Muscle of leg (tissue), 16 donors: ENCODE measurements at places on chromosomes 2 and 18. TPM values are rescaled to one million over a fixed set of nuclear protein-coding genes. Genes with fewer than 3 reads are reported as not detected.

DNA sequence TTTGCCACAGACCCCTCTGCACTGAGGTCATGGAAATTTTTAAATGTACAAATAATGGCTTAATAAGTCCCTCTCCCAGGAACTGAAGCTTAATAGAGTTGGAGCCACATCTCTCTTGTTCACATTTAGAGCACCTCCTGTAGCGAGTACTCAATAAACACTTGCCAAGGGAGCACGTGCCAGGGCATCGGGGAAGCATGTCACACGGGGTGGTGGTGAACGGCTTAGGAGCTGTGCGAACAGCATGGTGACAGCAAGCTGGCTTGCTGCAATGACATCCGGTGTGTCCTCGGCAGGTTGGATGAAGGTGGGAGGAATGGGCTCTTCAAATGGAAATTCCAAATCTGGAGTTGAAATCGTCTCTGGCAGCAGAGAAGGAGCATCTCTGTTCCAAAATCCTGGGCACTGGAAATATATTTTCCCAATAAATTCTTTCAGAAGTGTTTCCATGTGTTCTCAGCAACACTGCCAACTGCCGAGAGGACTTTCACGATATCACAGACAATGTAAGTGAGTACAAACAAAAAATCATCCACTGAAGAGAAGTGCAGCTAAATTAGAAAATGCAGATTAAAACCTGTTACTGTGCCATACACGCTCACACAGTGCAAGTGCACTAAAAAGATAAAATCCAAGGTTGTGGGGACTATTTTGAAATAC lies 74.1 kb downstream of the GALR1 start:
- H3K27ac ChIP-seq = no peak overlapping the region
- no peak overlapping the region for H3K4me3 ChIP-seq
- peaks cover 3% of the 10 kb centered on the region for H3K4me1 ChIP-seq
- peak; percentile 54 for DNase-seq
- no peaks in the 10 kb centered on the region for H3K36me3 ChIP-seq
- no peaks in the 10 kb centered on the region for H3K27me3 ChIP-seq

DNA sequence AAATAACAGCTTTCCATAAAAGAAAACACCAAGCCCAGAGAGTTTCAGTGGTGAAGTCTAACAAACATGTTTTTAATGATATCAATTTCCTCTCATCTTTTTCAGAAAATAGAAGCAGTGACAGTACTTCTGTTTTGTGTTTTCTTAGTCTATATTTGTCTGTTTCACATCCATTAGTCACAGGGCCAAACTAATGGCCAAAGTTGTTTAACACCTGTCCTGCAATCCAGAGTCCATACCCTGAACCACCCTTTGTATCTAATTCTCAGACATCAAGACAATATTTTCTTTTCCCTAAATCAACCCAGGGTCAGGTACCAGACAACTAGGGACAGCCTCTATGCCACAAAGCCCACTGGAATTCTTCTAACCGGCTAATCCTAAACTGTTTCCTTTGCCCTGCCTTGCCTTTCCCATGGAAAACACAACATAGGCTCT lies 25.9 kb downstream of the TMSB10 start:
- H3K4me1 ChIP-seq = peaks cover 5% of the 10 kb centered on the region
- no peak for DNase-seq
- H3K36me3 ChIP-seq = no peaks in the 10 kb centered on the region
- H3K27ac ChIP-seq = no peak overlapping the region
- no peak overlapping the region for H3K4me3 ChIP-seq

The EFHD1 gene
- polyA plus RNA-seq = 22.7 TPM

- H3K27me3 ChIP-seq = no peaks in the 10 kb centered on the region
- no peaks in the 10 kb centered on the region for H3K36me3 ChIP-seq
- H3K27ac ChIP-seq = no peak overlapping the region
- H3K4me3 ChIP-seq = no peak overlapping the region
- H3K4me1 ChIP-seq = no peaks in the 10 kb centered on the region
Observed at GRCh38 chr2:25561136-25561850, 112.1 kb downstream of the DTNB start.

The ASXL3 gene
- polyA plus RNA-seq = 4.4 TPM

DNA sequence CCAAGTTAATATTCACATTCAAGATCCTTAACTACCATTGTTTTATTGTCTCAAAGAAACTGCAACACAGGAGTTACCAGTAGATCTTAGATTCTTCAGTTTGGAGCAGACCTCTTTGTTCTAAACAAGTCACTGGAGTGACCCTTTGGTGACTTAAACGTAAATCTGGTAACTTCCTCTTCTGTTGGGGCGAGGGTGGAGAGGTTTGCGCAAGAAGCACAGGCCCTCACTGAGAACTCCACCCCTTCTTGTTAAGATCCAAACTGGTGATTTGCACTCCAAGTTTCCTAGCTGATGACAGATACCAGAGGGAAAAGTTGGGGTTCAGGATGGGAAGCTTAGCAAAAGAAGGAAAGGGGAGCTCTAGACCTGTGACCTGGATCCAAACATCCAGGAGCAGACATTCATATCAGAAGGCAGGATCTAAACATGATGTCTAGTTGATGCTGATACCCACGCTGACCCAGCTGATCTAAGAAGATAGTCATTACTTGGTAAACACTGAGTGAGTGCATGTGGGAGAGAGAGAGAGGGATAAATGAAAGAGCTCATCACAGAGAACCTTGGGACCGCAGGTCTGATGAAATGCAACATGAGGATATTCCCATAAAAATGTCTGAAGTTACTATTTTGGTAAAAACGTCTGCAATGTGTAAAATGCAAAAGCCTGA lies 256.0 kb downstream of the CDH20 start:
- peaks cover 3% of the 10 kb centered on the region for H3K4me1 ChIP-seq
- H3K4me3 ChIP-seq = no peak overlapping the region
- peak; percentile 22 for DNase-seq
- H3K36me3 ChIP-seq = no peaks in the 10 kb centered on the region
- H3K27me3 ChIP-seq = no peaks in the 10 kb centered on the region
- no peak overlapping the region for H3K27ac ChIP-seq
